Activated CD4-positive, alpha-beta T cell treated with anti-CD3 and anti-CD28 coated beads, Interleukin-2, amount 50 U/mL, for 16 hours (primary cell): ENCODE measurements at places on chromosomes 6 and 20.

DNA sequence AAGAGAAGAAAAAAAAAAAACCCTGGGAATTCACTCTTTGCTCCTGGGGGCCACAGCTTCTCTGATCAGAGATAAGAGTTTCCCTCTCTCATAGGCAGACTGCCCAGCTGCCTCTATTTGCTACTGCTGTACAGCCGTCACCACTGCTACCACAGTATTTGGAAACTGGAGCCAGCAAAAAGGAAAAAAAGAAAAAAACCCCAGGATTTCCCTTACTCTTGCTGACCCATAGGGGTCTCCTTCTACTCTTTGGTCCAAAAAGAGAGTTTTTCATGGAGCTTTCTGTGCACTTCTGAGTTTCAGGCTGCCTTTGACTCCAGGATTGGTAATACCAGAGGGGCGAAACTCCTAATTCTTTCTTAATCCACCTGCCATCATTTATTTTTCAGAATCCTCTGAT lies 89.7 kb downstream of the MDGA1 start:
- no peak for DNase-seq

- DNase-seq, result no peak
These were observed 107.5 kb downstream of the LRFN2 start for GRCh38 chr6:40479706-40480105.

- no peak for DNase-seq
These were observed 821.9 kb downstream of the GRIK2 start for GRCh38 chr6:102215425-102215824.

GRCh38 chr6:98529364-98529763 lies 305.0 kb upstream of the POU3F2 start:
- no peak for DNase-seq

- no peak for DNase-seq
These were observed 29.2 kb downstream of the NOX3 start for GRCh38 chr6:155426408-155426945.

GRCh38 chr6:75748003-75748742 lies 866 bp upstream of the MYO6 start:
- no peak for DNase-seq

DNA sequence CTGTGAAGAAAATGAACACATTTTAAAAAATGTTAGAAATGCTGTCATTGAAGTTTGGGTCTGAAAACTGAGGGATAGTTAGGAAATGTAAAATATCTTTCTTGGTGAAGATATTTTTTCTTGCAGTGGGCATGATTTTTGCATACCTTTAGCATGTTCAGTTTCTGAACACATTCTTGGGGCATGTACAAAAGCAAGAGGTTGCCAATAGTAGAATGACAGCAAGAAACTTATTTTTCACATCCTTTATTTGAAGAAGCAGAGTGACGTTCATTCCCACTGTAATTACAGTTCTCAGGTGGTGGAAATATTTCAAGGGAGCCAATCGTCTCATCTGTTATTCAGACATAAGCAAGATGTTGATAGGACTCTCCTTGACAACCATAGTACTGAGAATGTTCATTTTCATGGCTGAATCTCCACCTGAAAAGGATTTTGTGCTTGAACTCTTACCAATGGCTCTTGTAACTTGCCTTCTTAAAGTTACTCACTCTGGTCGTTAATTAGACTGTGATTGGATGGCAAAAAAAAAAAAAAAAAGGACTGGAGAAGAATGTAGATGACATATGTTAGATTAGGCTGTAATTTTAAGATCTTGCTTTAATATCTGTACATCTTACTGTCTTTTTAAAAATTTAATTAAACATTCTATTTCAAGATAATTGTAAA lies 74.4 kb downstream of the DOK5 start:
- DNase-seq, result no peak

DNA sequence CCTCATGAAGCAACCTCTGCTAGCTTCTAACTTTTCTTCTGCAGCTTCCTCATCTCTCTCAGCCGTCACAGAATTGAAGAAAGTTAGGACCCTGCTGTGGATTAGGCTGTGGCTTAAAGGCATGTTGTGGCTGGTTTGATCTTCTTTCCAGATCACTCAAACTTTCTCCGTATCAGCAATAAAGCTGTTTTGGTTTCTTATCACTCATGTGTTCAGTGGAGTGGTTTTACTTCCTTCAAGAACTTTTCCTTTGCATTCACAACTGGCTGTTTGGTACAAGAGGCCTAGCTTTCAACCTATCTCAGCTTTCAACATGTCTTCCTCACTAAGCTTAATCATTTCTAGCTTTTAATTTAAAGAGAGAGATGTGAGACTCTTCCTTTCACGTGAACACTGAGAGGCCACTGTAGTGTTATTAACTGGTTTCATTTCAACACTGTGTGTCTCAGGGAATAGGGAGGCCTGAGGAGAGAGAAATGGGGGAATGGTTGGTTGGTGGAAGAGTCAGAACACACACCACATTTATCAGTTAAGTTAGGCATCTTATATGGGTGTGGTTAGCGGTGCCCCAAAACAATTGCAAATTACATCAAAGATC lies 17.2 kb downstream of the ZSCAN23 start:
- peak; percentile 68 for DNase-seq

DNA sequence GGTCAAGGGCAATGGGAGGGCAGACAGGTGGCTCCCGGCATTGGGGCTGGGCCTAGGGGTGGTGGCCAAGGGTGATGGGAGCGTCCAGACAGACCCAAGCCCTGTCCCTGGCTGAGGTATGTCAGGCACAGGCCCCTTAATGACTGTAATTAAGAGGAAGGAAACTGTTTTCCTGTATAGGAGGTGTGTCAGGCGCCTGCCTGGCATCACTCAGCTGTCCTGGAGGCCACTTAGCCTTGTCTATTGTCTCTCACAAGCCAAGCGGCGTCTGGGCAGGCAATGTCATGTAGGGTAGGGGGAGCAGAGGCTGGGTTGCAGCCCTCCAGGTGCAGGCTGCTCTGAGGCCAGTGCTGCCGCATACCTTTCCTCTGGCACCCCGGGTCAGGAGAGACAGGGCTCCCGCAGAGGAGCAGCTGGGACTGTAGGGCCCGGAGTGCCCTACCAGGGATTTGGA lies 3.9 kb upstream of the FAM83C start:
- no peak for DNase-seq

DNA sequence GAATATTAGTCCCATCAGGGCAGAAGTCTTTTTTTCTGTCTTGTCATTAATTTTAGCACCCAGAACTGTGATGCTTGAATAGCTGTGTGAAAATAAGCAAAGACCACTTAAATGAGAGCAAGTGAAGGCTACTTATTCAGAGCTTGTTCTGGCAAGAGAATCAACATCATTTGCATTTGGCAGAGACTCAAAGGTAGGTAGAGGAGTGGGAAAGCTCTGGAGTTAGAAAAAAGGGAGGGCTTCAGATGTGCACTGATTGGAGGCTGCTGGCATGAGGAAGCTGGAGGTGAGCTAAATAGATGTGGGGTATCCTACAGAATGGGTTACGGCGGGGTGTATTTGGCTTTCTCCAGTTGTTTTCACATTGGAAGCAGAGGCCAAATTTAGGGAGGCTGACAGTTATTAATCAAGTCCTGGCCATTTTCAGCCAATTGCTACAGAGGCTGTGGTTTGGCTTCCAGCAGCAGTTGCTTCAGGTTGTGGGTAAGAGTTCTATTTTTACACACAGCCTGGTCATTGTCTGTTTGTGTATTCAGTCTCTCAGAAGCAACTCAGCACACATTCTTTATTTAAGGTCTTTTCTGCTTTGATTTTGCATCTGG lies 254.3 kb downstream of the BTBD3 start:
- no peak for DNase-seq

GRCh38 chr6:104940893-104941728 lies 15.8 kb upstream of the LIN28B start:
- DNase-seq, result peak; percentile 32

DNA sequence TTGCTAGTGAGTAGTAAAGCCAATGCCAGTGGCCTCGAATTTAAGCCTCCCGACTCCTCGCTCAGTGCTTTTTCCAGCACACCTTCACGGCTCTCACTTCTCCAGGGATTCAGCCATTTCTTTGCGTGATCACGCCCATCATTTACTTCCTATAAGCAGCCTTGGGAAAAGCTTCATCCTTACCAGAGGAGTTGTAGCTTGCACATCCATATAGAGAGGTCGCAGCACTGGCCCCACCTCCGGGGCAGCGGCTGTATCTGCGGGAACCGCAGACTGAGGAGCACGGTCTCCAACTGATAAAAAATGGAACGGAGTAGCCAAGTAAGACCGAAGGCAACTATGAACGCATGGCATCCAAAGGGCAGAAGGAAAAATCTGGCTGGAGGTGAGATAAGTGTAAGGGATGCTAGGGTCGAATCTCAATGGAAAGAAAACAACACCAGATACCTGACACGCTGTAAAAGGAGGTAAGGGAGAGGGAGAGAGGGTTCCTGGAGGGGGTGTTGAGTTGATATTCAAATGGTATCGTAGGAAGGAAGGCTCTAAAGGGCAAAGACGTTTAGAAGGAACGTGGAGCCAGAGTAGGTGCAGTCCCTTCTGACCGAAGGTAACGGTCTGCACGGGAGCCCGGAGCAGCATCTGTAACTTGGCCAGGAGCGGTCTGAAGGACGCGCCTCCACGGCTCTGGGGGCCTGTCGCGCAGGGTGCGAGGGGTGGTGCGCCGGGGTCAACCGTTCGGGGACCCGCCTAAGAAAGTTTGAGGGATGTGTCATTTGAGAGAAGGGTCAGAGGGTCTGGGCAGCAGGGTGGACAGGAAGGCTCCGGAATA lies 640 bp downstream of the NFS1 start:
- DNase-seq, result no peak

- no peak for DNase-seq
These were observed 99.3 kb upstream of the MRPS10 start for GRCh38 chr6:42316981-42317380.

DNA sequence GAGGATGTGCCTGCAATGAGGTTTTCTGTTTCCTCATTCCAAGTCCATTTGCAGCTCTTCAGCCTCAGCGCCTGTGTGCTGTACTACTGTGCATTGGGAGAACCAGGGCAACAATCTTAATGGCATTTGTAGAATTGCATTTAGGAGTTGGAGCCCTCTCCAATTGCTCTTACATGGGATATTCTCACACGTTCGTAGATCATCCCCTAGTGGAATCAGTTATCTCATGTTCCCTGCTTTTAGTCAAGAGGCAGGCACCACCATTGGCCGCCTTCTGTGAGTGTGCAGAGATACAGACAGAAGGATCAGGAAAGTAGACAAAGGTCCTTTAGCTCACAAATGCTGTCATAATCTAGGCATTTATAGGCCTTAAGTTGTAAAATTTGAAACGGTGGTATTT lies 84.2 kb upstream of the RGS17 start:
- DNase-seq, result no peak

DNA sequence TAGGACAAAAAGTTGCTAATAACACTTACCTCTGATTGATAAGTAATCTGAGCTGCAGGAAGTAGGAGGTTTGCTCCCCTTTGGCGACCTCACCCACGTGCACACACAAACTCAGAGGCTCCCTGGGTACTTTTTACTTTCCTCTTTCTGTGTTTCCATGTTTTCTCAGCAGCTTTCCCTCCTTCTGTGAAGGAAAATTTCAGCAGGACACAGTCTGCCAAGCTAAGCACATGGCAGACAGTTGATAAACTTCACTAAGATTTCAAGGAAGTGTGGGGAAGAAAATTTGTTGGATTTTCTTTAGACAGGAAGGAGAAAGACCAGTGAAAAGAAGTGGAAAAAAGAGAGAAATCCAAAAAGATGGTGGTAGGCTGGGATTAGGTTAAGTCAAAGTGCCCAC lies 215.5 kb upstream of the ARG1 start:
- no peak for DNase-seq

DNA sequence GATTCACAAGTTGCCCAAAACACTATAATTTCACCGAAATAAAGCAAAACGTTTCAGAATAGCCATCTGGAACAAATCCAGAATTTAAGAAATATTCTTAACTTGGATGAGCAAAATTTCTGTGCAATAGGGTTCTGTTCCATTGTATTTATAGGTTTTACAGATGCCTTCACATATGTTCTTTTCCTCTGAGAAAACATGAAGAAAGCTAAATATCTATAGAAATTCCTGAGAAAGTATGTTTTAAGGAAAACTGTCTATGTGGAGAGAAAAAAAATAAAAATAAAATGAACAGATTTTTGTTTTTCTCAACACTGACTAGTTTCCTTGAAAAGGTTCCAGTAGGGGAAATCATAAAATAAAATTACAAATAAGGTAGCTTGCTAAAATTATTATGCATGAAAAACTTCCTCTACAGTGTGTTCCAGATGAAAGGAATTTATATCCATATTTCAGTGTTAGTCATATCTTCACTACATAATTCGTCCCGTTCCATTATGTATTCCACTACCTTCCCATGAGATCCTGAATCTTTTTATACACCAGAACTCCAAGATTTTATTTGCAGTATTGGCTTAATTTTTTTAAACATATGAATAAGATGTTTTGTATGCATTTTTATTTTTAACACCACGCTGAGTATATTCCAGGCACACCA lies 42.4 kb upstream of the TMX4 start:
- no peak for DNase-seq

DNA sequence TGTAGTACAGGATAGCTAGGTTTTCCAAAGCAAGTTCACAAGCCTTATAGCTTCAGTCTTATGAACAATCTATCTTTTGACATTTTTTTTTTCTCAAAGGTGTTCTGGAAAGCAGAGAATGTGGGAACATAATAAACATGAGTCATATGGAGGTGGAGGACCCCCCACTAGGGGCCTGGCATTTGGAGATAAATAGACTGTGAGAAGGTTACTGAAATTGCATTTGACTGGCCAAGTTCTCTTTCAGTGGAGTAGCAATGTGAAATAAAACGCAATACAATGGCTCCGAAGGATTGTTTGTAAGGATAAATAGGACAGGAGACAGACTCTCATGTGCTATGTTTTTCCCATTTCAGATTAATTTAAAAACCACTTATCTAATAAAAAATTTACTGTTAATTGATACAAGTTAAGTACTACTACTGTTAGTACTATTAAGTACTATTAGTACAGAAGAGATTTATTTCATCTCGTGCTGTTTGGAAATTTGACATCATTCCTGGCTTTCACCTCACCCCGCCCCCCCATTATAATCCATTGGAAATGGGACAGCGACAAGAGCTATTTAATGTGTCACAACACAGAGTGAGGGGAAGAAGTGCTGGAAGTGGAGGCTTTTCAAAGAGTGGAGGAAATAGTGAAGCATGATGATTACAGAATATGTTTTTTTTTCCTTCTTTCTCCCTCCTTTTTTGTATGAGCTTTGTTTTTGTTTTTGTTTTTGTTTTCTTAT lies 122.6 kb upstream of the ID4 start:
- DNase-seq, result no peak

DNA sequence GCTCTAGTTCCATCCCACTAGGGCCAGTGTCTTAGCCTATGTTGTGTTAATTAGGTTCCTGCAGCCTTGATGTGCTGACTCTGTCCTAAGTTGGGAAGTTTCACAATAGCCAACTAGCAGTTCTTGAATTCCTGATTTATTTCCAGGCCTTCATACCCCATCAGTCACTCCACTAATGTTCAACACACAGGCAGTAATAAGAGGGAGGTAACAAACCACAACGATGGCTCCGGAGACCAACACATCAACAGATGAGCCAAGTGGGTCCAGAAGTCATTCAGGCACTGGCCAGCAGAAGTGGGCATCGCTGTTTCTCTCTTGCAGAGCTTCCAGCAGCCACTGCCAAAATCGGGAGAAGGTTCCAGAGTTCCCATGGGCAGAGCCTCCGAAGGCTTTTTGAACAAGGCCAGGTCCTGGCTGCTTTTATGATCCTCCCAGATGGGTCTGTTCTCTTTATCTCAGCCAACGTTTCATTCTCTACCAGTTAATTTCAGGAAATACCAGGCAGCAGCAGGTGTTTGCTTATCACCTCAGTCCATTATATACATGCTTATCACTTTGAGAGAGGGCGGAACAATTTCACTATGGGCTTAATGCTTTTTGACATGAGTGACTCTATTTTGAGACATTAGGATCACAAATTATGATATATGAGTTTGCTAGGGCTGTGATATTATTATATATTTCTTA lies 48.5 kb upstream of the NOP56 start:
- no peak for DNase-seq

GRCh38 chr6:87139236-87139635 lies 16.1 kb upstream of the ZNF292 start:
- peak; percentile 65 for DNase-seq
